ENCODE measurements at places on chromosomes 11 and 22.

DNA sequence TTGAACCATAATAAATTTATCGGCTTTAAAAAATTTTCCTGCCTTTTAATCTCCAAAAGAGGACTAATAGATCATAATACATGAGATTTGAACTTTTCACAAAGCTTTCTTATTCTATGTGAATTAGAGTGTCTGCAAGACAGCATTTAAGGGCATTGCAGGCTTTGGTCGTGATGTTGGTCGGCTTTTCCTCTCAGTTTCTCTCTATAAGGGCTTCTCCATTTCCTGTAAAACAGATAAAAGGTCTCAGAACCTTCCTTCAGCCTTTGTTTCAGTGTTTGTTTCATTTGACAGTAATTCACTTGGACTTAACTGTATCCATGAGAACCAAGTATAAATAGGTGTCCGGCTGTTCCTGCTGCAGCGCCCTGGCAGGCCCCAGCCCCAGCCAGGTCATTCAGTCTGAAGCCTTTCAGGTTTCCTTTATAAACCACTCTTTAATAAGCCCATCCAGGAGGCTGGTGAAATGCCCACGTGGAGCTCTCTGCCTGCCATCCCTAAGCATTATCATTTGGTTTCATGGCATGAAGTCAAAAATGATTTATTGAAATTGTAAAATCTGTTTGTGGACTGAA, 37.2 kb upstream of the ADSL start:
- peak overlapping the region; percentile 34 for H3K27ac ChIP-seq
- H3K27me3 ChIP-seq: no peaks in the 10 kb centered on the region
- H3K4me3 ChIP-seq: no peak overlapping the region
- no peak for ATAC-seq
- peaks cover 85% of the 10 kb centered on the region for H3K36me3 ChIP-seq

GRCh38 chr11:121904148-121904547, 211.9 kb downstream of the BLID start:
- H3K27me3 ChIP-seq: peaks cover 16% of the 10 kb centered on the region
- no peak overlapping the region for H3K27ac ChIP-seq

DNA sequence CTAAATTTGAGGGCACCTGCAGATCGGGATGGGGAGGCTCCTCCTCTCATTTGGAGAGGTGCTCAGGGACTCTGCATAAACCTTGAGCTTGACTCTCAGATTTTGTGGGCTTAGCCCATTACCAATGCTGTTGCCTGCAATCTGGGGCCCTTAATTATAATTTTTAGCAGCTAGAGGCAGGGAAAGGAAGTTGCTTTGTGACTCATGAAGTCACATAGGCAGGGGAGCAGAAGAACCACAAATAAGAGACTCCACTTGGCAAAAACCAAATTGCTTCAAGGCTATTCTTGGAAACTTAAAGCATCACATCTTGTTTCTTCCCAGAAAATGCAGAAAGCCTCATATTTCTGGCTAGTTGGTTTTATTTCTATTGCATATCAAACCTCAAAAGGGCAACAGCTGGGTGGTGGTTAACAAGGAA, 46.9 kb downstream of the MICAL2 start:
- H3K27ac ChIP-seq: peak overlapping the region; percentile 88
- H3K36me3 ChIP-seq: peaks cover 30% of the 10 kb centered on the region
- ATAC-seq: peak; percentile 82
- peak overlapping the region; percentile 57 for H3K4me3 ChIP-seq
- no peaks in the 10 kb centered on the region for H3K27me3 ChIP-seq

DNA sequence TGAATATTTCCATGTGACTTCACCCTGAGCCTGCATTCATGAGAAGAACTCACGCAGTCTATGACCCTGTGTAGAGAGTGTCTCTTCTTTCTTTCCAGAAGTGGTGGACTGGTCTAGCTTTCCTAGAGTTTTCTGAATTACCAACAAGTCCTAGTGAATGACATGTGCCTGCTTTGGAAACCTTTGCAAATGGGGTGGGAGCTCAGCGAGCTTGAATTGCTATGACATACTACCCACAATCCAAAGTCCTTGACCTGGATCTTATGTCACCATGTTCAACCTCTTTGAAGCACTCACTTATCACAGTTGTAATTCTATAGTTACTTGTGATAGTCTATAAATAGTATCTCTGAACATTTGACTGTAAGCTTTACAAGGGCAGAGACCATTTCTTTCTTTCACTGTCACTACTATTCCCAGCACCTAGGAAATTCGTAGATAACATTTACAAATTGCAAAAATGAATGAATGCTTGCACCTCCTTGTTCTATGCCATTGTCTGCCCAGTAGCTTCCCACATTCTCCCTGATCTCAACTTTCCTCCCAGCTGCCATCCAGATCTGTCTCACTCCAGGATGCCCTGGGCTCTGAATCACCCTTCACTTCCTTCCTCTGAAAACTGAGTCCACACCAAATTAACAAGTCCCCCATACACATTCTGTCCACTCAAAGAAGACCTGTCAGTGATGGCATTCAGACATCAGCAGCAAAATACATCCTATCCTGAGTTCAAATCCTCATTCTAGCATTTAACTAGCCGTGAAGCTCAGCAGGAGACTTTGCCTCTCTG, 201.9 kb upstream of the SESN3 start:
- no peak for ATAC-seq
- no peak overlapping the region for H3K27ac ChIP-seq
- H3K4me3 ChIP-seq: no peak overlapping the region
- no peaks in the 10 kb centered on the region for H3K36me3 ChIP-seq
- H3K27me3 ChIP-seq: peaks cover 8% of the 10 kb centered on the region

- H3K4me3 ChIP-seq: peak overlapping the region; percentile 44
- H3K27ac ChIP-seq: no peak overlapping the region
- no peaks in the 10 kb centered on the region for H3K36me3 ChIP-seq
- H3K4me1 ChIP-seq: peaks cover 5% of the 10 kb centered on the region
- peaks cover 15% of the 10 kb centered on the region for H3K27me3 ChIP-seq
Measured at GRCh38 chr11:69644071-69644961, 3.4 kb downstream of the CCND1 start.

- H3K27me3 ChIP-seq: no peaks in the 10 kb centered on the region
- no peak overlapping the region for H3K27ac ChIP-seq
- no peak for ATAC-seq
- no peak overlapping the region for H3K4me3 ChIP-seq
- H3K4me1 ChIP-seq: no peaks in the 10 kb centered on the region
- H3K36me3 ChIP-seq: no peaks in the 10 kb centered on the region
Measured at GRCh38 chr22:33350961-33351360, 292.8 kb upstream of the SYN3 start.

DNA sequence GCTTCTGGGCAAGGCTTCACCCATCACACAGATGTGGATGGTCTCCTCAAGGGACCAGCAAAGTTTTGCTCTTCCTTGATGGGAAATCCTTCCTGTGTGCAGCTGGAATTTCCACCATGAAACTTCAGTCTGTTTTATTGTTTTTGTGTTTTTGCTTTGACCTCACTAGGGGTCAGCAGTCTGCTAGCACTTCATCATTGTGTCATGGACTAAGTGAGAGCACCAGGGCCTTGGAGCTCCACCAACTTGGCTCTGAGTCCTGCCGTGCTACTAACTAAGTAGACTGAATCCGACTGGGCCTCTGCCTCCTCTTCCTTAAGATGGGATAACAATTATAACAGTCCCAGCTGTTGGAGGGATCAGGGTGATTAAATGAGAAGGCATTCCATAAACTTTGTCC, 305.8 kb upstream of the NCAM1 start:
- ATAC-seq: no peak
- no peaks in the 10 kb centered on the region for H3K4me1 ChIP-seq
- no peaks in the 10 kb centered on the region for H3K36me3 ChIP-seq

DNA sequence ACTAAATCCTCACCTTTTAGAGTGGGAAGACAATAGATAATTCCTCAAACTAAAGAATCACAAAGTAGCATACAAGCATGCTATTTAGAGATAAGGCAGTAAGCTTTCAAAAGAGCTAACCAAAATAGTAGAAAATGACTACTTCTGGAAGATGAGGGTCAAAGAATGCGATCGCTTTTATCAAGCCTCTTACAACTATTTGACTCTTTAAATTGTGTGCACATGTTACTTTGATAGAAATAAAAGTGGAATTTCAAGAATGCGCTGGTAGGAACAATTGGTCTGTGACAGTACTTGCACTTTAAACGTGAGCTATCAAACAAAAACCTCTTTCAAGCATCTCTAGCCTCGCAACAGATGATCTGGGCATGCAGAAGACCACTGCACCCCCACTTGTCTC, 97.3 kb downstream of the COMMD9 start:
- H3K27me3 ChIP-seq: no peaks in the 10 kb centered on the region
- H3K4me3 ChIP-seq: no peak overlapping the region
- ATAC-seq: no peak
- no peaks in the 10 kb centered on the region for H3K36me3 ChIP-seq
- H3K4me1 ChIP-seq: no peaks in the 10 kb centered on the region

DNA sequence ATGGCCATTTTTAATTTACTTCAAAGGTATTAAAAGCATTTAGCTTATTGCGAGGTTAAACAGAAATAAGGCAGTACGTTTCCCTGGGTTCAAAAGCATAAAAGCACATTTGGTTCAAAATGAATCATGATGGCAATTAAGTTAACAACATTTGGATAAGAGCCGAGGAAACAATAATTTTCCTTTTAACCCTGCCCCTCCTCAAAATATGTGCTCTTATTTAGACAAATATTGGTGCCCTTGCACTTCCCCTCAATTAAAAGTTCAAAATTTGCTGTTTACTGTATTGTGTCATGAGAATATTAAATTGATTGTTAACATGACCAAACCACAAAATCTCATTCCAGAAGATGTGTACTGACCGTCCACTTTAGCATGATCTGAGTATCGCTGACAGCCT, 48.7 kb downstream of the VSIG10L2 start:
- no peaks in the 10 kb centered on the region for H3K27me3 ChIP-seq
- H3K4me1 ChIP-seq: peaks cover 13% of the 10 kb centered on the region
- H3K36me3 ChIP-seq: no peaks in the 10 kb centered on the region
- no peak overlapping the region for H3K4me3 ChIP-seq
- H3K27ac ChIP-seq: no peak overlapping the region

DNA sequence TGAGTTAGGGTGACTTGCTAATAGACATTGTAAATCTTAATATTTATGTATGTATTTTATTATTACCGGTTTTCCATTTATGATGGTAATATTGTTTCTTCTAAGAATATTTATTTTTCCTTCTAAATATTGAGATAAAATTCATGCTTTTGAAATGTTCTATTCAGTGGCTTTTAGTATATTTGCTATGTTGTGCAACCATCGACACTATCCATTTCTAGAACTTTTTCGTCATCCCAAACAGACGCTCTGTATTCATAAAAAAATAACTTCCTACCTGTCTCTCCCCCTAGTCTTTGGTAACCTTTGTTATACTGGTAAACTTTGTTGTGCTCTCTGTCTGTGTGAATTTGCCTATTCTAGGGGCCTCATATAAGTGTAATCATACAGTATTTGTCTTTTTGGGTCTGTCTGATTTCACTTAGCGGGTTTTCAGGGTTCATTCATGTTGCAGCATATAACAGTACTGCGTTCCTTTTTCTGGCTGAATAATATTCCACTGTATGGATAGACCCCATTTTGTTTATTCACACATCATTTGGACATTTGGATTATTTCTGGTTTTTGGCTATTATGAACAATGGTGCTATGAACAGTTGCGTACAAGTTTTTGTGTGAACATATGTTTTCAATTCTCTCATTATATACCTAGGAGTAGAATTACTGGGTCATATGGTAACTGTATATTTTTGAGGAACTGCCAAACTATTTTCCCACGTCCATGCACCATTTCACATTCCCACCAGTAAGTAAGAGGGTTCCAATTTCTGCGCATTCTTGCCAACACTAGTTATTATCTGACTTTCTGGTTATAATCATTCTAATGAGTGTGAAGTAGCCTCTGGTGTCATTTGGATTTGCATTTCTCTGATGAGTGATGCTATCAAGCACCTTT, 15.9 kb downstream of the NEAT1 start:
- H3K27ac ChIP-seq: peak overlapping the region; percentile 88
- ATAC-seq: no peak
- peak overlapping the region; percentile 99 for H3K4me3 ChIP-seq
- peaks cover 100% of the 10 kb centered on the region for H3K36me3 ChIP-seq
- peaks cover 50% of the 10 kb centered on the region for H3K4me1 ChIP-seq
- H3K27me3 ChIP-seq: no peaks in the 10 kb centered on the region

GRCh38 chr11:44718612-44719390, 8.0 kb upstream of the TSPAN18 start:
- H3K27me3 ChIP-seq: no peaks in the 10 kb centered on the region
- no peaks in the 10 kb centered on the region for H3K4me1 ChIP-seq
- ATAC-seq: no peak
- H3K4me3 ChIP-seq: no peak overlapping the region
- no peaks in the 10 kb centered on the region for H3K36me3 ChIP-seq

DNA sequence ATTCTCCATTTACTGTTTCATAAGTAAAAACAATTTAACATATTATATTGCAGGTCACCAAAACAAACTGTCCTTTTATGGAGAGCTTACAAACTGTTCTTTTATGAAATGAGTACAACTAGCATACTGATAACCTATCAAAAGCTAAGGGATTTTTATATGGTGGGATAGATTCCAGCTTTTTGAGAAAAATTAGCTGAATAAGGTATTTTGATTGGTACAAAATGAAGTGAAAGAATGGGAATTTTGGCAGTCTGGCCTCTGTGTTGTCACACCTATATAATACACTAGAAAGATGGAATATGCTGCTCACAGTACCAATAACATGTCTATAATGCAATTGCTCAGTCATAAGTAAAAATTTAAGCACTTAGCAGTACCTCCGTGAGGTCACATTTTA, 11.4 kb downstream of the TRAF6 start:
- peaks cover 79% of the 10 kb centered on the region for H3K36me3 ChIP-seq
- no peaks in the 10 kb centered on the region for H3K27me3 ChIP-seq
- H3K4me3 ChIP-seq: no peak overlapping the region

DNA sequence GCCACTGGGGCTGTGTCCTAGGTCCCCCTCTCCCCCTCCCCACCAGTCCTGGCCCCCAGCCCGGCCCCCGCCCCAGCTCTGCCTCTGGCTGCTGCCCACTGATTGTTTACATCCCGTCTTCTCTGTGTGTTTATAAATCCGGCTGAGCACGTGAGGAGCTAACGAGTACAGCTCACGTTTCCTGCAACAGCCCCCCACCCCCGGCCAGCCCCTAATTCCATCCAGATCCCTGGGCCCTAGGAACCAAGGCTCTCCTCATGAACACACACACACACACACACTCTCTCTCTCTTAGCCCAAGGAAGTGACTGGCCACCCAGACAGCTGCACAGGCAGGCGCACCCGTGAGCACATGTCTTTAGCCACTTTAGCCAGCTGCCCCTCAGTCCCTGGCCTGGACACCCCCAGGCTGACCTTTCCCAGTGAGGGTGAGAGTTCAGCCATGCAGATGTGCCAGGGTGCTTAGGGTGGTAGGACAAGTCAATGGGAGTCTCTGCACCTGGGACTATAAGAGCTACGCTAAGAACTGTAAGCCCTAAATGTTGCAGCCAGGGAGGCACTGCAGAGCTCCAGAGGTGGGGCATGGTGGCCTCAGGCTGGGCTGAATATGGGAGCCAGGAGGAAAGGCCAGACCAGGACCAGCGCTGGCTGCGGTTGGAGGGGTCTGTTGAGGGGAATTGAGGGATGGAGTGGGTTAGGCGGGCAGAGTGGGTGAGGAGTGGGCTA, 2.9 kb downstream of the CLCF1 start:
- peak overlapping the region; percentile 25 for H3K4me3 ChIP-seq
- no peak for ATAC-seq
- no peak overlapping the region for H3K27ac ChIP-seq
- H3K27me3 ChIP-seq: peaks cover 6% of the 10 kb centered on the region
- H3K36me3 ChIP-seq: no peaks in the 10 kb centered on the region

Measured in activated T-helper 17 cell treated with anti-CD3 and anti-CD28 coated beads, Interleukin-2, amount 50 U/mL, for 72 hours (primary cell).